Panc1 (cell line): ENCODE measurements at places on chromosomes 3 and 15. TPM values are rescaled to one million over a fixed set of nuclear protein-coding genes. Genes with fewer than 3 reads are reported as not detected.

DNA sequence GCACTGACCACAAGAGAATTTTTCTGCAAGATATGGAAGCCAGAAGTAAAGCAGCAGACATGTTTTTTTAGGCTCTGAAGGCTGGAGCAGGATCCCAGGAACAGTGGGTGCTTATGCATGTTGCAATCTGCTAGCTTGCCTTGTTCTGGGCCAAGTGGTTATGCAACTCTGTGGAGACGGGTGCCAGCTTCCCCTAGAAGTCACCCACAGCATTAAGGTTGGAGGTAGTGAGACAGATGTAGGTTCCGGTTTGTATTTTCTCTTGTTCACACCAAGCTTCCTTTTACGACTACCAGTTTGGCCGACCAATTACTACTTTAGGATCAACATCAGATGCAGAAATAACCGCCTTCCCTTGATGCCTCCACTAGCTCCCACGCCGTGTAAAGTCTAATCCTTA is 11.1 kb downstream of the DPH3 start:
- no peaks in the 10 kb centered on the region for H3K36me3 ChIP-seq

The MYO5C gene
- 28.2 TPM for total RNA-seq

- peak; percentile 28 for DNase-seq
- no peak overlapping the region for H3K27ac ChIP-seq
- H3K4me3 ChIP-seq, result no peak overlapping the region
- no peaks in the 10 kb centered on the region for H3K36me3 ChIP-seq
- no peaks in the 10 kb centered on the region for H3K4me1 ChIP-seq
- no peaks in the 10 kb centered on the region for H3K27me3 ChIP-seq
These were observed 384.1 kb downstream of the PLOD2 start for GRCh38 chr3:145776782-145777408.

GRCh38 chr3:95184038-95184437 is 1121.2 kb downstream of the NSUN3 start:
- H3K27ac ChIP-seq, result no peak overlapping the region
- H3K4me1 ChIP-seq, result no peaks in the 10 kb centered on the region
- no peaks in the 10 kb centered on the region for H3K36me3 ChIP-seq

The CATSPER2 gene
- total RNA-seq, result 3.5 TPM

- no peak overlapping the region for H3K27ac ChIP-seq
- 0 out of 2 replicates have a peak, but pooled peaks cover 2% of the 10 kb centered on the region for H3K36me3 ChIP-seq
- no peak for DNase-seq
- peaks cover 5% of the 10 kb centered on the region; the same call in 1 of the 2 replicates for H3K4me1 ChIP-seq
These were observed 5.4 kb upstream of the IGF2BP2 start for GRCh38 chr3:185830018-185830797.

DNA sequence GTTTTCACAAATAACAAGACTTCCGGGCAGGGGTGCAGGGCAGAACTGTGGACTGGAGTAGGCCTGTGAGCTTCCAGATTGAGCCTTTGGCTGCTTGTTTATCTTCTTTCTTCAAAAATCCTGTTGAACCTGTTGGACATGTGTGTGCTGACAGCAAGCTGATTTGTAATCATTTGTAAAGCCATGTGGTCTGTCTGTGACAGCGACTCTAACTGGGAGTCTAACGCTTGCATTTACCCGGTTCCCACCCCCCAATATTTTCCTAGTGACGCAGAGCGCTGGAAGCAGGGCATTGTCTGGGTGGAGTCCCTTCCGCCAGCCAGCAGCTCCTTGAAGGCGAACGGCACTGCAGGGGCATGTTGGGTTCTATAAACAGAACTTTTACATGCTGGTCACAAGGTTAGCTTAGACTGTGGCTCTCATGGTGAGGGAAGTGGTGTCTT is 85.7 kb upstream of the MYZAP start:
- H3K27me3 ChIP-seq, result no peaks in the 10 kb centered on the region
- no peak overlapping the region for H3K27ac ChIP-seq
- DNase-seq, result no peak
- H3K4me1 ChIP-seq, result no peaks in the 10 kb centered on the region; the same call in 1 of the 2 replicates
- H3K36me3 ChIP-seq, result no peaks in the 10 kb centered on the region

- H3K4me1 ChIP-seq, result no peaks in the 10 kb centered on the region
- H3K36me3 ChIP-seq, result no peaks in the 10 kb centered on the region
- H3K27ac ChIP-seq, result no peak overlapping the region
- no peak for DNase-seq
These were observed 354.7 kb downstream of the MCTP2 start for GRCh38 chr15:94586099-94586498.

GRCh38 chr3:134663721-134664456 is 13.1 kb upstream of the KY start:
- no peaks in the 10 kb centered on the region for H3K4me1 ChIP-seq
- H3K27ac ChIP-seq, result no peak overlapping the region
- H3K4me3 ChIP-seq, result no peak overlapping the region

DNA sequence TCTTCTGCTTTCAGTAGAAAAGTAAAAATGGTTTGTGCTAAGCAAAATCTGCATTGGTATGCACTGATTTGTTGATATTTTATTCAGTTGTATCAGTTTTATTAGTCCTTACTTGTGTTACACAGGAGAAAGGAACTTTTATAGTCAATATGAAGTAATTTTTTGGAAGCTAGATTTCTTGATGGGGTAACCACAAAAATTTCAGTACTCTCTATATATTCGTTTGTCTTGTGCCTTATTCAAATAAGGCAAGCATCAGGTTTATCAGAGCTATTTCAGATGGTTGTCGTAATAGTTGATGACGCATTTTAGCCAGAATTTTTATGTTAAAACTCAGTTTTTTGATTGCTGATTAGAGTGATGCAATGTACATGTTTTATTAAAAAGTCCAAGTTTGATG is 50.7 kb upstream of the NIPA1 start:
- H3K27ac ChIP-seq, result no peak overlapping the region
- no peak for DNase-seq
- no peak overlapping the region for H3K4me3 ChIP-seq
- H3K4me1 ChIP-seq, result no peaks in the 10 kb centered on the region

DNA sequence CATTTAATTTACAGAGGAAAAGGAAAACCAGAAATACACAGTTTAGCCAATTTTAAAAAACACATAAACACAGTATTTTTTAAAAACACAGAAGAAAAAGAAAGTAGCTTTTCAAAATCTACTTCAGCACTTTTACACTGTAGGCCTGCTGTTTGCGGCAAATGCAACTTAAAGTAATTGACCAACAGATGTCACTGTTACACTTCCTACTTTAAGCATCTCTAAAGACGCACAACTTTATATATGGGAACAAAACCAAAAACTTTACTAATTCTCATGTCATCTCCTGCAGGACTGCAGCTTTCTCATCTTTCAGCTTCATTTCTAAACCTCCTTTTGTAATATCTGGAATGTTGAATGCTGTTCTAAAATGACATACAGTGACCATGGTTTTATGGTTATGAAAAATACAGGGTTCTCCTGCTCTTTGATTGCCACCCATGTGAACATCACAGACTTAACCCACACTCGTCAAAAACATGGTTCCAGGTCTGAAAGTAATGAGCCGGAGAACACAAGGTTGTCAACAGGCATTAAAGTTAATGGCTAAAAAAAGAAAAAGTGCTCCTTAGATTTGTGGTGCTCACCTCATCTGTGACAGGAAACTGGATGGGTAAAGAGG is 107.9 kb downstream of the FMN1 start:
- H3K36me3 ChIP-seq, result no peaks in the 10 kb centered on the region
- no peaks in the 10 kb centered on the region for H3K4me1 ChIP-seq
- H3K27ac ChIP-seq, result no peak overlapping the region

DNA sequence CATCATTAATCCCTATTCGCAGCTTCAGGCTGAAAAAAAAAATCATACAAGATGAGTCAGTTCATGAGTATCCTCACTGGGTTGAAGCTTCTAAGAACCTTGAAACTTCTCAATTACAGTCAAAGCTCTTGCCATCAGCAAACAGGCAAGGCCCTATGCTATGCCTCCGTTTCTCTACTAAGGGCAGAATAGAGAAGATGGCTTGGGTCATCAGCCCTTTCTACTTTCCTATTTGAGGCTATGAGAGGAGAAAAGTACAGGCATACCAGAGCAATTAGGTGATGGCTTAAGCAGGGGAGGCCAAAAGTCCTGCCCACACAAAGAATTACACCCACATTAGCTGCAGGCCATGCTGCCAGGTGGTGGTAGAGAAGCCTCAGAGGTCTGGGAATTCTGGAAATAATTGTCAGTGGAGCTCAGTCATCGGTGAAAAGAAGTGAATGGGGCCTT is 89.0 kb downstream of the MRPL46 start:
- no peak for DNase-seq
- H3K4me1 ChIP-seq, result no peaks in the 10 kb centered on the region
- no peak overlapping the region for H3K4me3 ChIP-seq
- no peaks in the 10 kb centered on the region for H3K36me3 ChIP-seq

The ZPLD1 gene
- total RNA-seq, result not detected

- no peak for DNase-seq
- no peak overlapping the region for H3K4me3 ChIP-seq
- no peak overlapping the region for H3K27ac ChIP-seq
These were observed 156.8 kb upstream of the BCL6 start for GRCh38 chr3:187902041-187902471.

DNA sequence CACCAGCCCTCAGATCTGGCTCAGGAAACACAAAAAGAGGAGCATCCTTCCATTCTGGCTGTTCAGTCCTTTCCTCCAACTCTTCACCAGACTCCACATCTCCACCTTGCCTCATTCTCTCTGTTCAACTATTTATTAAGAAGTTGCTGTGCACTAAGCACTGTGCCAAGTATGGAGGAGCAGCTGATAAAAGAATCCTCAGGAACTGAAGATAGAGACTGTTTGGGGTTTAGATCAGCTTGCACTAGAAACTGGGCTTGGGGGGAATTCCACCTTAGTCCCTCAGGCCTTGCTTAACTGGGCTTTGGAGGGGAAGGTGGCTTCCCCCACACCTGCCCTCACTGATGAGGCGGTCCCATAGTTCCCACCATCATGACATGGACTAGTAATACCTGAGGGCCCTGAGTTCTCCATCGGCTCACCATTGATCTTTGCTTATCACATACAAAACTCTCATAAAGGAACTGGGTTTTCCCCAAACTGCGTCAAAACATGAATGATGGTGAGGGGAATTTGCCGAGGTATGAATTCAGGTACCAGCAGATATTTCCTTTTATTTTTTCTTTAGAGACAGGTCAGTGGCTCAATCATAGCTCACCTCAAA is 1.7 kb upstream of the CCR8 start:
- H3K4me3 ChIP-seq, result no peak overlapping the region
- H3K27me3 ChIP-seq, result no peaks in the 10 kb centered on the region
- no peaks in the 10 kb centered on the region for H3K36me3 ChIP-seq
- no peak overlapping the region for H3K27ac ChIP-seq
- no peaks in the 10 kb centered on the region for H3K4me1 ChIP-seq
- no peak for DNase-seq

DNA sequence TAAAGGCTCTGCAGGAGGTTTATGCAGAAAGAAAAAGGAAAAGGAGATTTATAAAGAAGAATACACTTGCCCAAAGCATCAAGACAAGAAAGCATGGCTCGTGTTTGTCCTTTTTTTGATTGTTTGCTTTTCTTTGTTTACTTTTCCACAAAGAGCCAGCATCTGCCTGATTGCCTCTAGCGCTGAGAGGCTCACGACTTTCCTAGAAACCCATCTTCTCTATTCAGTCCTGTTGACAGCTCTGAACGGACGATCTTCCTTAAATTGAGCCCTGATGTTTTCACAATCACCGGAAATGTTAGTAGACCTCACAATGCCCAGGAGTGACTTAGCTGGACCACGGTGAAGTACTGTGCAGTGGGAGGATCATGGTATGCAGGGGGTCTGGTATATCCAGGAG is 12.4 kb downstream of the GP5 start:
- H3K27me3 ChIP-seq, result no peaks in the 10 kb centered on the region; the same call in 1 of the 2 replicates
- no peak overlapping the region for H3K4me3 ChIP-seq
- no peak overlapping the region for H3K27ac ChIP-seq
- H3K4me1 ChIP-seq, result 0 out of 2 replicates have a peak, but pooled peaks cover 6% of the 10 kb centered on the region

DNA sequence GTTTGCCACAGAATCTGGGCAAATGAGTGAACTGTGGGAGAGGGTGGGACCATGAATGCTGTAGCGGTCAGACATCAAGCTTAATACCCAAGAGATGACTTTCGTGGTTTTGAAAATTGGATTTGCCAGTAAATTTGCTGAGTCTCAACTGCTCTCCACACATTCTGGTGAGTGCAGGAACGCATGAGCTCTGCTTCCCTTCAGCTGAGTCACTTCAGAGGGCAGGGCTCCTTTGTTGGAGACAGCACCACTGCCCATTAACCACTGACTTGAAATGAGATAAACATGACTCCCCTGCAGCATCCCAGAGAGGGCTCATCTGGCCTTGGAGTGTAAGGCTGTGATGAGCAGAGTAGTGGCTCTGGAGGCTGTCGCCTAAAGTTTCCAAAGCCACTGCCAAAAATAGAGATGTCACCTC is 22.6 kb downstream of the RARRES1 start:
- H3K27me3 ChIP-seq, result no peaks in the 10 kb centered on the region
- no peak overlapping the region for H3K4me3 ChIP-seq
- H3K27ac ChIP-seq, result peak overlapping the region; percentile 57
- DNase-seq, result no peak
- no peaks in the 10 kb centered on the region; the same call in 1 of the 2 replicates for H3K36me3 ChIP-seq

The SERINC4 gene
- total RNA-seq, result not detected

GRCh38 chr15:53869044-53869805 is 109.0 kb upstream of the UNC13C start:
- no peaks in the 10 kb centered on the region for H3K27me3 ChIP-seq
- DNase-seq, result no peak
- no peaks in the 10 kb centered on the region for H3K36me3 ChIP-seq
- no peak overlapping the region for H3K27ac ChIP-seq

DNA sequence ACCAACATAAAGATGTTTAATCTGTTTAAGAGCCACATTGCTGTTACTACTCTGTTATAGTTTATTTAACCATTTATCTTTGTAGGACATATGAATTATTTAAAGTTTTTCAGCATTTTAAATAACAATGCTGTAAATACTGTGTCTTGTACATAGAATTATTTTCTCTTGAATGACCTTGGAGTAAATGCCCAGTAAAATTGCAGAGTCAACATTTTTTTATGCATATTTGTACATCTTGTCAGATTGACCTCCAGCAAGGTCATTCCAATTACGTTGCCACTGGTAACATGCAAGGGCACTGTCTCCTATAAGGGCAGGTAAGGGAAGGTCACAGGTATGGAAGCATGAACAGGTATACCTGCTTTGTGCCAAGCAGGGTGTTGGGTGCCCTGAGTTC is 64.3 kb downstream of the RLBP1 start:
- peaks cover 11% of the 10 kb centered on the region for H3K36me3 ChIP-seq
- no peak overlapping the region for H3K4me3 ChIP-seq
- H3K27me3 ChIP-seq, result no peaks in the 10 kb centered on the region
- H3K4me1 ChIP-seq, result no peaks in the 10 kb centered on the region
- no peak for DNase-seq

DNA sequence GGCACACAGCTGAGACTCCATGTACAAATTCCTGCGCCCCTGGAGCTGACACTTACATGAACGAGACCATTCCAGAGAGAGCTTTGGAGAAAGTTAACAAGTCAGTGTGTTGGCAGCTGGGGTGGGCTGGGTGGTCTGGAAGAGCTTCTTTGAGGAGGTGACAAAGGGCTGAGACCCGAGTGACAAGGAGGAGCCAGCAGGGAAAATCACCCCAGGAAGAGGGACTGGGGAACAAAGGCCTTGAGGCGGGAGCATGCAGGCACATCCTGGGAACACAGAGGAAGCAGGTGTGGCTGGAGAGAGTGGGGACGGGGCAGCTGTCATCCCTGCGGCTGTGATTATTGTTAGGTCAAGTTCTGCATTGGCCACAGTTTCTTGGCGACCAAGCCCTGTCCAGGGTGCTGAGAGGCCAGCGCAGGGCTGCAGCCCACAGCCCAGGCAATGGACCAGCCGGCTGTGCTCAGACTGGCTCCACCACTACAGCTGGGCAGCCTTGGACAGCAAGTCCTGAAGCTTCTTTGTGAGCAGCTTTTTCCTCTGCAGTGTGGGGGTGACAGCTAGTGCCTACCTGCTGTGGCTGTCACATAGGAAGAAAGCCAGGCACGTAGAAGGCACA is 34.2 kb upstream of the PRR23E start:
- no peak overlapping the region for H3K27ac ChIP-seq
- H3K4me3 ChIP-seq, result no peak overlapping the region
- H3K4me1 ChIP-seq, result no peaks in the 10 kb centered on the region
